ENCODE measurements at places on chromosomes 6 and 20.

DNA sequence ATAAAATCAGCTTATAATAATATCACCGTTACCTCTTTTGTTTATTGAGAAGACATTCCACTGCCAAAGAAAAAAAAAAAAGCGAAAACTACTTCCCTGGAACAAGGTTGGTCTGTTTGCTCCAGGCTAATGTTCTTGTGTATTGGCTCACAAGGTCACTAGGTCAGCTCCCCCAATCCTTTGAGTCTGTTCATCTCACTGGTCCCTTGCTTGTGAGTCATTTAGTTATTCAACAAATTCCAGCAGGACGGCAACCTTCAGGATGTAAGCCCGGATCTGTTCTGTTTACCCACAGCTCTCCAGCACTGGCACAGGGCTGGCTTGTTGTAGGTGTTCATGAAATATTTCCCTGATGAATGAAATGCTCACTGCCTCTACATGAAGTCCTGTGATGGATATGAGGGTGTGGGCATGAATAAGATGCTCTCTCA, 3.3 kb downstream of the ARHGAP40 start:
- DNase-seq: no peak

DNA sequence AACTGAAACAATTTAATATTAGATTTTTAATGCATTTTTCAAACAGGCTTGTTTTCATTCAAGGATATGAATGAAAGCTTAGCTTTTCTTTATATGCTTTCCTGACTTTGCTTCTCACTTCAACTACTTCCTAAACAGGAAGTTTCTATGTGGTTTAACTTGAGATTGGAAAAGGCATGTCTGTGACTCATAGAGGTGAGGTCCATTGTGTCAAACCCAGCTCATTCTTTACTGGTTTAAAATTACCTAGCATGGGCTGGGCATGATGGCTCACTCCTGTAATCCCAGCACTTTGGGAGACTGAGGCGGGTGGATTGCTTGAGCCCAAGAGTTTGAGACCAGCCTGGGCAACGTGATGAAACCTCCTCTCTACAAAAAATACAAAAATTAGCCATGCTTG, 34.4 kb downstream of the EFHC1 start:
- no peak for DNase-seq

DNA sequence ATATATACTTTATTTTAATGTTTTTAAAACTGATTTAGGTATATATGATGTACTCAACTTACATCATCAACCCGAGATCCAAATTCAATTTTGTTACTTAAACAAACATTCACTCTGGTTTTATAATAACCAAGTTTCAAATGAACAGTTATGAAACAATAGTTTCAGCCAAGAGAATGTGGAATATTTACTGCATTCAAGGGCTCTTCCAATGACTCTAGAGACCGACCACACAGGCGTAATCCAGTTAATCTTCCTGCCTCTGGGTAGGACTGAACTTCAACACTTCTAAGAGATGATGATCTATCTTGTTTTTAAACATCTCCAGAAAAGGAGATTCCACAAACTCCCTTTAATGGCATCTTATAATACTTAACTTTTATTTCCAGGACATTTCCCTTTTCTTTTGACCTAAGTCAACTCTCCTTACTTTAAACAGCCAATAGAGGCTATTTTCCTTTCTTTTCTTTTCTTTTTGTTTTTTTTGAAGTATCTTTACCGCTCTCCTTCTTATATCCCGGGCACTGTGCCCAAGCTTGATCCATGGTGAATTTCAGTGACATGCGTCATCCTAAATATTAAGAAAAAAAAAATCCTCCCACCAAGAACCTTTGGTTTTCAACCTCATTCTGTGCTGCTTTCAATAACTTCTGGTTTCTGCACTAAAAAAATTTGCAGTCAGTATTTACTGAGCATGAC, 110.1 kb downstream of the KIF13A start:
- no peak for DNase-seq

DNA sequence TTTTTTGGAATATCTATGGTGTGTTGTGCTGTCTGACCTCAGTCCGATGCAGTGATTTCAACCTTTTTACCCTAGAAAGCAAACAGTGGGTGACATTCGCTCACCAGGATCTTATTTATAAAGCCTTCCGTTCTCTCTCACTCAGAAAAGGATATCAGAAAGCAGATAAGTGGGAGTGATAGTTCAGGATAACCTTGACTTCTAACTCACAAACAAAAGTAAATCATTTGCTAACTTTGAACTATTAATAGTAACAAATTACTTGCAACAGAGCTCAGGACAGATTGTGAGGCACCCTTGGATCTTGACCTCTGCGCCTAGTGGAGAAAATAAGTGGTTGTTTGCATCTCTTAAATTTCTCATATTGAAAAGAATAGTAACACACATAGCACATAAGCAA, 637.1 kb upstream of the CITED2 start:
- DNase-seq: no peak

- DNase-seq: no peak
Measured at GRCh38 chr6:16419636-16420336, 181.4 kb downstream of the GMPR start.

GRCh38 chr20:32647606-32648005, 26.1 kb downstream of the C20orf203 start:
- no peak for DNase-seq

DNA sequence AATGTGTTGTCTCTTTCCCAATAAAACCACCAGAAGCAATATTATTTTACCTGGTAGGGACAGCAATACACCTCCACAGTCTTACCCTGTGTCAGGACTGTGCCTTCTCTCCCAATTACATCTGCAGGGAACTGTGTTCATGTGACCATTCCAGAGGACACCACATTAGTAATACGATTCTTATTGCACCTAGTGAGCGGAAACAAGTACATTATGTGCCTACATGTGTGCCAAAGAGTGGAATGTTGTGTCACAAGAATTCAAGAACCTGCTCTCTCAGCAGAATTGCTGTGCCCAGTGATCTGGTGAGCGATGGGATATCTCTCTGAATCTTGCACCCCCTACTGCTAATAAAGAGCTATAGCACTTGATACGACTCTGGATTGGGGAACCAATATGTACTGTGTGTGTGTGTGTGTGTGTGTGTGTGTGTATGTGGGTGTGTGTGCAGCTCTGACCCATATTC, 57.4 kb upstream of the FOXC1 start:
- peak; percentile 29 for DNase-seq

GRCh38 chr20:53149890-53150205, 177.7 kb downstream of the TSHZ2 start:
- DNase-seq: no peak

All from CD4-positive, alpha-beta T cell treated with Interleukin-17A for 4 hours (primary cell).